ENCODE measurements at places on chromosomes 1 and 21.
A peak's percentile ranks its signal among the peaks of the same experiment; 100 is the strongest.

GRCh38 chr1:155794605-155795245 lies 62.3 kb downstream of the GON4L start:
- no peak for DNase-seq

GRCh38 chr1:19156676-19157075 lies 53.4 kb downstream of the UBR4 start:
- no peak for DNase-seq

GRCh38 chr1:208077232-208078075 lies 166.5 kb upstream of the CD34 start:
- no peak for DNase-seq

- DNase-seq = no peak
Observed at GRCh38 chr1:182095946-182096345, 34.4 kb upstream of the ZNF648 start.

GRCh38 chr21:44773291-44773932 lies 28.2 kb downstream of the UBE2G2 start:
- DNase-seq = no peak

DNA sequence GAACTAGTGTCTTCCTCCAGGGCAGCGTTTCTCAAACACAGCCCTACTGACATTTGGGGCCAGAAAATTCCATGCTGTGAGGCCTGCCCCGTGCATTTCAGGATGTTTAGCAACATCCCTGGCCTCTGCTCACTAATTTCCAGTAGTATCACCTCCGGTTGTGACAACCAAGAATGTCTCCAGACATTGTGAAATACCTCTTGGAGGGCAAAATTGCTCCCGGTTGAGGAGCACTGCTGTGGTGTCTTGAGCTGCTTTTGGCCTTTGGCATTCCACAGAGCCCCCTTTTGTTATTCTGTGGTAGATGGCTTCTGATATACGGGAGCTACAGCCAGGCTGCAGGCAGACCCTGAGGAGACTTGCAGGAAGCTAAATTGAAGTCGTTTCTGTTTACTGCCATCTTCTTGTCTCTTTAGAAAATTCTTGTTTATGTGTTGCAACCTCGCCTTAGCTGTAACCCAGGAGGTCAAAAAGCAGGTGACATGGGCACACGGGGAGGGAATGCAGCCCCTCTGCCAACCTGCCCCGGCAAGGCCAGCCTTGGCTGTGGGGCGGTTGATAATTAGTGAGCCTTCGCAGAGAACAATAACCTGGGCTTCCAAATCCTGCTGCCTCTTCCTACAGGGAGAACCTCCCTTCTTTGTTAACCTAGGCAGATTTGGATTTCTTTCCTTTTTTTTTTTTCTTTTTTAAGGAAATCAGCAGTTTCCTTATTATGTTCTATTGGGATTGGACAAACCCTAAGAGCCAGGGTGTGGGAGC lies 74.7 kb upstream of the AKT3 start:
- DNase-seq = no peak

GRCh38 chr1:66563941-66564630 lies 30.1 kb downstream of the SGIP1 start:
- DNase-seq = peak; percentile 61

- DNase-seq = no peak
Observed at GRCh38 chr1:67193704-67194103, 27.4 kb downstream of the IL23R start.

GRCh38 chr1:65009724-65010420 lies 43.5 kb upstream of the JAK1 start:
- DNase-seq = no peak

DNA sequence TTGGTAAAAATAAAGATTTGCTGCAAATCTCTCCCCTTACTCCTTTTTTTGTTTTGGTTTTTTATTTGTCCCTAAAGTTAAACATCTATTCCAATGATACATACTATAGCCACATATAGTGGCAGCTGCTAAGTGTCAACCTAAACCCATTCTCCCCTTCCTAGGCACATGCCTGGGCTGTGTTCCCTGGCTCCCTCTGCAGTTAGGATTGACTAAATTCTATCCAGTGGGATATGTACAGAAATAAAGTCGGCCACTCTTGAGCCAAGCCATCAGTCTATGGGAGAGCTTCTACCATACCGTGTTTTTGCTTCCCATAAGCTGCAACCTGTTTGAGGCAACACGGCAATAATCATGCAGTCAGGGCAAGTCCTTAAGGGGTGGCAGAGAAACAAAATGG lies 23.6 kb downstream of the MCOLN3 start:
- no peak for DNase-seq

DNA sequence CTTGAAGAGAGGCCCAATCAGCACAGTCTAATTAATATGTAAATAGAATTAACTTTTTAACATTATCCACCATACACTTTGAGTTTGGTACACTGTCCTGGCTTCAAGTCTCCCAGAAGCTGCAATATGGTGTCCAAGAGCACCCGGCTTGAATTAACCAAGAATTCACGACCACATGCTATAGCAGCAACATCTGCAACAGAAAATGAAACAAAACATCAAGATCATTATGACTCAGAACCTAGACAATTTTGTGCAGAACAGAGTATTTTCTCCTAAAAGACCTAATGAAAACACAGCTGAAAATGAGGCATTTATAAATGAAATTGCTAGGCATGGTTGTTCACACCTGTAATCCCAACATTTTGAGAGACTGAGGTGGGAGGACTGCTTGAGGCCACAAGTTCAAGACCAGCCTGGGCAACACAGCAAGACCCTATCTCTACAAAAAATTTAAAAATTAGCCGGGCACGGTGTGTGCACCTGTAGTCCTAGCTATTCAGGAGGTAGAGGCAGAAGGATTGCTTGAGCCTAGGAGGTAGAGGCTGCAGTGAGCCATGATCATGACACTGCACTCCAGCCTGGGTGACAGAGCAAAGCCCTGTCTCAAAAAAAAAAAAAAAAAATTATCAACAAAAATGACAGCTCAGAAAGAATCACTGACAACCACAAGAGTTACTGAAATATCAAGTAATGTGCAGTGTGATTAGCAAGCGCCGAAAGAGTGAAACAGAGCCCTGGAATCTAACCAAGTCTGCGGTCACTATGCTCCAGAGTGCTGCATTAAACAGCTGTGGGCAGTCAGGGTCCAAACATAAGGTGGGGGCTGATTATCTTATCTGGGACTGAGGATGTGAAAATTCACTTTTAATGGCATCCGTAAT lies 45.3 kb downstream of the HSF2BP start:
- DNase-seq = no peak

DNA sequence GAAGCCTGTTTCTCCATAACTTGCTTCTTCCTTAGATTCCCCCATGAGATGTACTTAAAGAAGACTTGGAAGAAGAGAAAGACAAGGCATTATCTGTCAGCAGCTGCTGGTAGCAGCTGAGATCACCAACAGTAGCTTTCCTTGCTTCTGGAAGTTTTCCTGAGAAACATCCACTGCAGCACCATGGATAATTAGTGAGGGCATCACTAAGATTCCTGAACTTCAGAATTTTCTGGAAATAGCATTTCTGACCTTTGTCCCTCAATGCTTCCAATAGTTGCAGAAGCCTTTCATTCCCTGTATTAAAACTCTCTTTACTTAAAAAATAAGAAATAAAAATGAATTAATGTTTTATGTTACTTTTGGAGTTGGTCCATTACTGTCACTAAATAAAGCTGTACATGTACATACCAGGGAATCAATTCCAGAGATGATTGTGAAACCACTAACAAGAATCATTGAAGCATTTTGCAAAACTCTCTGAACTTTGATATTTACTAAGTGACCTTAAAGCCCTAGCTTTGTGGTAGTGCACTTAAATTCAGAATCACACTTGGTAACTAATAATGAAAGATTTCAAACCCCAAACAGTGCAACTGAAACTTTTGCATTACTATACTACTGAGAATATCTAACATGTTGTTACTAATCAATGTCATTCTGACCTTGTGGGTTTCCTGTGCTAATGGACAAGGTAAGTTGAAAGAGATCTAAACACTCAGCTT lies at the start of gene CFHR4:
TSS of gene CFHR4 (plus strand) at position 538 of the 725 bp plus-strand sequence. CDS start at position 637, 99 bp downstream.
- no peak for DNase-seq

- no peak for DNase-seq
Observed at GRCh38 chr1:205204552-205204951, 7.0 kb downstream of the DSTYK start.

GRCh38 chr1:30770150-30770549 lies 12.6 kb upstream of the LAPTM5 start:
- DNase-seq = no peak

- no peak for DNase-seq
Observed at GRCh38 chr1:53061859-53062707, at the start of gene PODN. PODN (plus strand) TSS chr1:53062213; CDS start chr1:53069856, 7,643 bp downstream.

All from T1000 (cell line).